Stimulated activated naive CD4-positive, alpha-beta T cell treated with Interleukin-2 at 50 U/mL for 16 hours (primary cell): ENCODE measurements at places on chromosomes 1 and 21.

DNA sequence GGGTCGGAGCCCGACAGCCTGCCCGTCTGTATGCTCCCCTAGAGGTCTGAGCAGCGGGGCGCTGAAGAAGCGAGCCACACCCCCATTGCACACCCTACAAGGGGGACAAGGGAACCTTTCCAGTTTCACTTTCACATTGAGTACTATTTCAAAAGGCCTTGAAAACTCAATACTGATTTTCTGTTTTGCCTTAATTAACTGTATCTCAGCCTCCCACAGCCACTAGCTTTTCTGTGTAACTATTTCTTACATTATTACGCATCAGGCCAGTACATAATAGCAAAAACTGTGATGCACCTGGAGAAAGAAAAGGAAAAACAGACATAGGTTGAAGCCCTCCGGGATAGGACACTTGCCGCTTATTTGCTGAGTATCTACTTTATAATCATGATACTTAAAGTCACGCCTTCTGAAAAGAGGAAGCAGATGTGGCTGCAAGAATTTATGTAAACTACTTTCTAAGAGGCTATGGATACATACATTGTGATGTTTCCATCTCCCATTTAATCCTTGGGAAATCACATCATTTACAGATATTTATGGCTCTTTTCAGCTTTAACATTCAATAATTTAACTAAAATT lies 1719.5 kb downstream of the MRPL39 start:
- DNase-seq, result peak; percentile 0

GRCh38 chr1:222844411-222844779 lies 29.6 kb downstream of the DISP1 start:
- DNase-seq, result no peak

DNA sequence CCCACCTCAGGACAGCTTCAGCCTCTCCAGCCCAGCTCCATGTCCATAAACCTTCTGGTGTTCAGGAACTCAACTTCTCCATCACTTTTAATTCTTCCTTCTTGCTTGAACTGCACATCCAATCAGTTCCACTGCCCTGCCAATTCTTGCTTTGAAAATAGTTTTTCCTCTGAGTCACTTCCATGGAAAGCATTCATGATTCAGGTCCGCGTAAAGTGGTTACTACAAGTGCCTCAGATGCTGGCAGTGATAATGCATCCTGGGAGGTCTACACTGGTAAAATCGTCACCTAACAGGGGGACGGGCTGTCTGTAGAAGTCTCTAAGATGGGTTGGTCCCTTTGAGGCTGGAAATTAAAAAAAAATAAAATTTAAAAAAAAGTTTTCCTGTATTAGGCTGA lies 25.9 kb upstream of the RCAN1 start:
- no peak for DNase-seq

DNA sequence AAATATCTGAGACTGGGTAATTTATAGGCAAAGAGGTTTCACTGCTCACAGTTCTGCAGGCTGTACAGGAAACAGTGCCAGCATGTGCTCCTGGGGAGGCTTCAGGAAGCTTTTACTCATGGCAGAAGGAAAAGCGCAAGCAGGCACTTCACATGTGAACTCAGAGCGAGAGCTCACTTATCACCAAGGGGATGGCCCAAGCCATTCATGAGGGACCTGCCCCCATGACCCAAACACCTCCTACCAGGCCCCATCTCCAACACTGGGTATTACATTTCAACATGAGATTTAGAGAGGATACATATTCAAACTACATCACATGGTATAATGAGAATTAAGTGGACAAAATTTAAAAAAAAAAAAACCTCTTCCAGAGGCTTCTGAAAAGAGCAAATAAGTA lies 13.7 kb downstream of the WASF2 start:
- DNase-seq, result no peak

- DNase-seq, result no peak
Measured at GRCh38 chr1:53398576-53399365, 60.4 kb upstream of the DMRTB1 start.

DNA sequence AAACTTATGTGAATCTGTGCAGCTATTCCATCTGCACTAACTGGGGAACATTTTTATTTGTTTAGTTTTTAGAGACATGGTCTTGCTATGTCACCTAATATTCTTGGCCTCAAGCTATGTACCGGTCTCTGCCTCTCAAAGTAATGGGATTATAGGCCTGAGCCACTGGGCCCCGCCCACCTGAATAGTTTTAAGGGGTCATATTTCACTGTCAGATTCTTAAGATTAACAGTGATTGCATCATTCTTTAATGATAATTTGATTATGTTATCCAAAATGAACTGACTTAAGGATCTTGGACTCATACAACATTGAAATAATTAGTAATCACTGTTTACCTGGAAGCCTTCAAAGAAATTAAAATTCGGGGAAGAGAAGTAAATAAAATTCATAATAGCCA lies 12.6 kb upstream of the KLF18 start:
- DNase-seq, result no peak

- no peak for DNase-seq
Measured at GRCh38 chr21:43608225-43608624, 51.1 kb downstream of the HSF2BP start.

DNA sequence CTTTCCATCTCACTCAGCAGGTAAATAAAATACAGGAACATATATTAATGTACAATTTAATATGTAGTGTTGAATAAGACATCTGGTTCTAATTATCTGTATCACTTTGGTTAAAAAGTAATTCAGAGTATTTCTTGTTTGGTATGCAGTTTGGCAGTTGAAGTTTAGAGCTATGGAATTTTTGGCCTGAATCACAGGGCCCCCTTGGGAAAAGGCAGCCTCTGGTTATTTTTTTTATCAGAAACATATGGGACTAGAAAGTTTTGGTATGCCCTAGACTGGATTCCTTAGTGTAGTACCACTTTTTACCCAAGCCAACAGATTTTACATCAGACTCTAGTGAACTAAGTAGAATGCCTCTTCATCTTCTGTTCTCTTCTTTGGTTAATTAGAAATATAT lies 26.4 kb downstream of the CNST start:
- DNase-seq, result no peak

DNA sequence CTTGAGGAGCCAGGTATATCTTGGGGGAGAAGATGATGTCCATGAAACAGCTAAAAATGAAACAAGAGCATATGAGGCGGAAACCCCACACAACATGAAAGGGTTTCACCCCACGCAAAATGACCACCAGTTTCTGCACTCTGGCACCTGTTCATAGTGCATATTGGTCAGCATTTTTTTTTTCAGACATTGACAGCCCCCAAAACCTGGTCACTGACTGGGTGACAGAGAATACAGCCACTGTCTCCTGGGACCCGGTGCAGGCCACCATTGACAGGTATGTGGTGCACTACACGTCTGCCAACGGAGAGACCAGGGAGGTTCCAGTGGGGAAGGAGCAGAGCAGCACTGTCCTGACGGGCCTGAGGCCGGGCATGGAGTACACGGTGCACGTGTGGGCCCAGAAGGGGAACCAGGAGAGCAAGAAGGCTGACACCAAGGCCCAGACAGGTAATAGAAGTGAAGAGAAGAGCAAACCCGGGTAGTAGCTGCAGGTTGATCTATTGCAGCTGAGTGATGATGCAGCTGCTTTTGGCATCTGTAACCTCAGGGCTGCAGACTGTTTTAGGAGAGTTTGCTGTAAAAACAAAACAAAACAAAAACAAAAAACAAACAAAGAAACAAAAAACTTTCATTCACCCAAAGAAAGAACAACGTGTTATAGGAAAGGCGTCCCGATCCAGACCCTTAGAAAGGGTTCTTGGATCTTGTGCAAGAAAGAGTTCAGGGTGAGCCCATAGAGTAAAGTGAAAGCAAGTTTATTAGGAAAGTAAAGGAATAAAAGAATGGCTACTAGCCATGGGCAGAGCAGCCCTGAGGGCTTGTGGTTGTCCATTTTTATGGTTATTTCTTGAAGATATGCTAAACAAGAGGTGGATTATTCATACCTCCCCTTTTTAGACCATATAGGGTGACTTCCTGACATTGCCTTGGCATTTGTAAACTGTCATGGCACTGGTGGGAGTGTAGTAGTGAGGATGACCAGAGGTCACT lies 51.0 kb downstream of the TNN start:
- no peak for DNase-seq

- no peak for DNase-seq
Measured at GRCh38 chr1:33886496-33886895, 22.6 kb downstream of the HMGB4 start.

- DNase-seq, result peak; percentile 18
Measured at GRCh38 chr1:33455539-33456501, 16.6 kb upstream of the ZSCAN20 start.

GRCh38 chr1:27574871-27575831 lies 28.8 kb downstream of the AHDC1 start:
- no peak for DNase-seq

DNA sequence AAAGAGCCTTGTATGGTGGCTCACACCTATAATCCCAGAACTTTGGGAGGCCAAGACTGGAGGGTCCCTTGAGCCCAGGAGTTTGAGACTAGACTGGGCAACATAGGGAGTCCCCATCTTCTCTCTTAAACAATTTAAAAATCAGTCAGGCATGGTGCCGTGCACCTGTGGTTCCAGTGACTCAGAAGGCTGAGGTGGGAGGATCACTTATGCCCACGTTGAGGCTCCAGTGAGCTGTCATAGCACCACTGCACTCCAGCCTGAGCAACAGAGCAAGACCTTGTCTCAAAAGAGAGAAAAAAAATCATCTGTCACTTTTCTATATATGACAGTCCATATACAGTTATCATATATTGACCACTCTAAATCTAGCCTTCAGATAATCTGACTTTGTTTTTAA lies 658.3 kb downstream of the LTN1 start:
- no peak for DNase-seq

DNA sequence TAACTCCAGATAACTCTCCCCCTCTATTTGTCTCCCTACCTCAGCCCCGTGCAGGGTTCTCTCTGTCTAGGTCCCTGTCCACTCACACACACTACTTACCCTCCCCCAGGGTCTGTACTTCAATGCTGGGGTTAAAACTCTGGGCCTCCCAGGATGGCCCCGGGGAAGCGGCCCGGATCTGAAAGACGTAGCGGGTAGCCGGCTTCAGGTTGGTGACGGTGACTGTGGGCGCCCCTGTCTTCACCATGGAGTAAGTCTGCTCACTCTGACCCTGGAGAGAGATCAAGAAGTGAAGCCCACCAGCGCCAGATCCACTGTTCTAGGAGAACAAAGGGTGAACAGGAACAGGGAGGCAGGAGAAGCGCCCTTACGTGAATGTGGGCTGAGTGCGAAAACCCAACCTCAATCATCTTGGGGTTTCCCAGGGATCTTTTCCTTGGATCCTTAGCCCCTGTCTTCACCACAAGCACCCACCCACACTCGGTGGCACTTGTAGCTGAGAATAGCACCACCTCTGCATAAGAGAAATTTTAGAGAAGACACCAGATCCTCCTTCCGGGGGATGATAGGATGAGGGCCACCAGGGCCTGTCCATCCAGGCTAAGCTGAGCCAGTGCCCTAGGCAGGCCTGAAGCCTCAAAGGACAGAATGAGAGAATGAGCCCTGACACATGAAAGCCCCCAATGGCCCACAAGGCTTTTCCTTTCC lies 33.5 kb downstream of the EPHA10 start:
- no peak for DNase-seq

DNA sequence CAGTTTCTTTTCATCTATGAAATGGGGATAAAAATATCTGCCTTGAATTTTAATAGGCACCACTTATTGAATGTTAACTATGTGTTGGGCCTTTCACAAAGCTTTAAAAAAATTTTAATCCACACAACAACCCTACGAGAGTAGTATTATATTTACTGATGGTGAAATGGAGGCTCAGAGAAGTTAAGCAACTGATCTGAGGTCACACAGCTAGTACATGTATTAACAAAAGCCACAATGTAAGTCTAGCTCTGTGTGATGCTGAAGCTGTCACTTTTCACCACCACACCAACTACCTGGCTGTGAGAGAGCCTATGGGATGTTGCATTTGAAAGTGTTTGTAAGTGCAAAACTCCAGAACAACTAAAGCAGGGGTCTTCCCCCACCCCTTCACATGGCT lies 44.1 kb downstream of the LRRN2 start:
- DNase-seq, result no peak

DNA sequence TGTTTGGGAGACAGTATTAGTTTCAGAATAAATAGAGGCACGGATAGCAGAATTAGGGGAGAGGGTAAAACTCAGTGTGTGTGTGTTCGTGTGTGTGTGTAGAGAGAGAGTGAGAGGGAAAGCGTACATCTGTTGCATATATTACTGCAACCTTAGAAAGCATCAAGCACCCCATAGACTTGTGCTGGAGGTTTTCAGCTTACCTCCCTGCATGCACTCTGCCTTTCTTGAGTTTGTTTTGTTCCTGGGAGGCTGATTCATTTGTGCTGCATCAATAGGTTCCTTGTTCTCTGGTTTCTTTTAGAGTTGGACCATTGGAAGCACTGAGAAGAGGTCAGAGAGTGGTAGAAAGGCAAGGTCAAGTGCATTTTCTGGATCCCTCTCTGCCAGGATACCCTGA lies 104.4 kb upstream of the KCNK1 start:
- DNase-seq, result no peak

GRCh38 chr1:201119206-201120197 lies 7.3 kb upstream of the CACNA1S start:
- peak; percentile 31 for DNase-seq

DNA sequence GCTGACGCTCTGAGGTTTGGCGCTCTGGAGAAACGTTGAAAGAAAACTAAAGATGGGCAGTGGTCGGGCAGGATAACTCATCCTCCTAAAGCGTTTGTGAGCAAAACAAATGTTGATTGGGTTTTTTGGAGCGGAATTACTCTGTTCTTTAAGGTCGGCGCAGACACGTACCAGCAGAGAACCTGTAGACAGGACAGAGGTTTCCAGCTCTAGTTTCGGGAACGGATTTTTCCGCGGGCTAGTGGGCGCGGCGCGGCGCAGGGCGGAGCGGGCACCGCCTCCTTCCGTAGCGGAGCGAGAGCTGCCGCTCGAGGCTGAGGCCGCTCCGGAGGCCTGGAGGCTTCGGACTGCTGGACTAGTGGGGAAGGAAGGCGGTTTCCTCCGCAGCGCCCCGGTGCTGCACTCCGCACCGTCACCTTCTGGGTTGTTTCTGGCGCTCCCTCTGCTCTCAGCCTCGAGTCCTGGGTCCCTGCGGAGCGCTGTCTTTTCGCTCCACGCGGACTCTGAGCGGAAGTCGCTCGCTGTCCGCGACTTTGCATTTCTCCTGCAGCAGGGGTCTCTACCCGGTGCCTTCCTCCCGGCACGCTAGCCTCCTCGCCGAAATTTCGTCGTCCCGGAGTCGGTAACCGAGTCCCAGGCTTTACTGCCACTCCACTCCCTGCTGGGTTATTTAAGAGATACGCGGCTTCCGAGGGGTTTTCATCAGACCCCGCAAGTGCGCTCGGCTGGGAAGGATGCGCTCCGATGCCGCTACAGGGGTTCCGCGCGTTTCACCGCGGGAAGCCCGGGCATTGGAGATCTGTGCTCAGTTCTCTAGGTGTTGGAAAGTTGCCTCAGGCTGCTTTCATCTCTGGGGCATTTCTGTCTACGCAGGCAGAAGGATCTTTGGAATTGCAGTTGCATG lies 7.0 kb downstream of the FOXD2 start:
- peak; percentile 23 for DNase-seq

DNA sequence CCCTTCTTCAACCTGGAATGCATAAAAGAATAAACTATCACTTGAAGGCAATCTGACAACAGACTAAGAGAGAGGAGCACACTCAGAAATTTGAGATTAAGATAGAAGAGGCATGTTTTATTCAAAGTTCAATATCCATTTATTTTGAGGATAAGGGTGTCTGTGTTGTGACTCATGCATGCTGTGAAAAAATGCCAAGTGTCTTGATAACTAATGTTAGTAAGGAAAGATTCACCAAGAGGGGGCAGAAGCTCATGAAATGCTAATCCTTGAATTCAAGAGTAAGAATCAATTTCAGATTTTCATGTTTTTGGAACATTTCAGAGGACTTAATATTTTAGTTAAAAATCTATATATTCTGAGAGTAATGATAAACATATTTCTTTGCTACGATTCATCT lies 94.0 kb downstream of the IFI44 start:
- no peak for DNase-seq

- no peak for DNase-seq
Measured at GRCh38 chr1:183873642-183874041, 68.7 kb downstream of the RGL1 start.
